NCI-H1092 (cell line): ENCODE measurements at places on chromosomes 1 and 21.

DNA sequence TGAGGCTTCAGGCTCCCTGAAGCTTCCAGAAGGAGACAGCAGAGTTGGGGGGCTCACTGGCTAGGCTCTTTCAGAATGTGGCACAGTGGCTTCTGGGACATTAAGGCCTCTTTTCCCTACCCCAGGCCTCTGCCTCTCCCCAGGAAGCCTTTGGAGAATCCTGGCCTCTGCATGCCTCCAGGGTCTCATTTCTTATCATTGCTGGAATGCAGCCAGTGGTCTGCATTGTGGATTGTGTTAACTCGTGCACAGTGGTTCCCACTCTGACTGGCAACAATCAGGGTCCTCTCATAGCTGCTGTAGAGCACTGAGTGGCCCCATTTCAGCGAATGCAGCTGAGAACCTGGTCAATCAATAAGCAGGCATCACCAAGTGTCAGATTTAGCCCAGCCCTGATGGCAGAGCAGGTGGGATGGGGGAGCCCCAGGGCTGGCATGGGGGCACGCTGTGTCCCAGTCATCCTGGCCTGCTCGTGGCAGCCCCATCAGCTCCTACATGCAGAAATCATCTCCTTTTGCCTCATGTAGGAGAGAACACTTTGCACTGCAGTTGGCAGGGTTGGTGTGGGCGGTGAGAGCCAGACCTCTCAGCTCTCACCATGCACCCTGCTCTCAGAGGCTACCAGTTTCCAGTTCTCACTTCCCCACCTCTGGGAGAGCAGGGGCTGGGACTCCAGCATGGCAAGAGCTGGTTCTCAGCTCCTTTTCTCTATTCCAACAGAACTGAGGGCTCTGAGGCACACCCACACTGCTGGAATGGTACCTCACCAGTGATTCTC lies 13.4 kb downstream of the ADORA1 start:
- no peak for DNase-seq

GRCh38 chr1:225928186-225929175 lies 4.4 kb upstream of the PYCR2 start:
- no peak for DNase-seq

DNA sequence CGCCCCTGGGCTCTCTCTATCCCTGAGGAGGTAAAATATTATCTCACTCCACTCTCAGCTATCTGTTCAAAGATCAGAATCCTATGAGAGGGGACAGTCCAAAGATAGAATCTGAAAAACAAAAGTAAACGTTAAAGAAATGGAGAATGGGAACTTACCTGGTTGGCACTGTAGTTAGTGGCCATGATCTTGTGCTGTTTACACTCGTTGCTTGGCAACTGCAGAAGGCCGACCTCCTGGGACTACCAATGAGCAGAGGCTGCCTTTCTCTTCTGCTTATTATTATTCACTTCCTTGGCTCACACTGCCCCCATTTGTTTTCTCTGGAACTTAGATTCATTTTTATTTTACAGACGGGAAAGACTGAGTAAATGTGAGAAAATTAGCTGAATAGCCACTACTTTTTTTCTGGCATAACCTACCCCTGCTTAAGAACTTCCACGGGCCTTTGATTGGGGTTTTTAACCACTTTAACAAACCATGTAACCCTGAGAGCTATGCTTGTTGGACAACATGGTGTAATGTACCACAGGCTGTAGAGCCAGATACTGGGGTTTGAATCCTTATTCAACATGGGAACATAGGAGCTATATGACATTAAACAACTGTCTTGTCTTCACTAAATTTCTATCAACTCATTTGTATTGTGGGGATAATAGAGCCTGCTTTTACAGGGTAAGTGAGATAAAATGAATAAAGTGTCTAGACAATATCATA lies at the start of gene CFAP126:
Gene CFAP126, minus strand, starts transcription at position 193 of the 717 bp plus-strand sequence. Its CDS starts 8 bp downstream, at position 185.
- DNase-seq, result no peak

- no peak for DNase-seq
Measured at GRCh38 chr1:89051955-89052312, 13.1 kb downstream of the GBP1 start.

- no peak for DNase-seq
Measured at GRCh38 chr1:212256369-212256768, 28.8 kb upstream of the PPP2R5A start.

GRCh38 chr1:201562659-201563405 lies 23.9 kb downstream of the NAV1 start:
- DNase-seq, result no peak

GRCh38 chr1:150890033-150890416 lies 3.1 kb downstream of the CTXND2 start:
- DNase-seq, result no peak

- no peak for DNase-seq
Measured at GRCh38 chr21:28439788-28440187, 552.9 kb downstream of the LTN1 start.

DNA sequence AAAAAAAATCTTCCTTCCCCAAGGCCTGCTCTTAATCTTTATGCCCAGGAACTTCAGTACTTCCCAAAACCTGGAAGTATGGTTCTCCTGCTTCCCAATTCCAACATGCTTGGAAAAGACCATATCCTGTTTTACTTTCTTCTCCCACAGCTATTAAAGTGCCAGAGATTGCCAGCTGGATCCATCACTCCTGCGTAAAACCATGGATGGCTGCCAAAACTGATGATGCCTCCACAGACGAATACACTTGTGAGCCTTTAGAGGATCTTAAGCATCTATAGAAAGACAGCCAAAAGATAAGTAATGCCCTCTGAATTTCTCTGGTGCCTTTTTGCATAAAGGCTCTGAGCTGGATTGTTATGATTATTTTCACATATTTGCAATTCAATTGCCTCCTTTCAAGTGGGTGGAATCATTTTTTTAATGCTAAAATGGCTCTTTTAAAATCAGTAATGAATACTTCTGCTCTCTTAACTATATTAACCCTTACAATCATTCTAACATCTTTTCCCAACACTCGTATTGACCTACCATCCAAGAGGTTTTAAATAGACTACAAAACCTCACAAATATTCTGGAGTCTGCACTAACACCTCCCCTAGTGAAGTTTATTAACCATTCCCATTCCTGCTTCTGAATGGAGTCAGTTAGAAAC lies 1807.8 kb downstream of the BRINP3 start:
- DNase-seq, result no peak

- no peak for DNase-seq
Measured at GRCh38 chr1:30035522-30036228, 687.7 kb downstream of the MATN1 start.

DNA sequence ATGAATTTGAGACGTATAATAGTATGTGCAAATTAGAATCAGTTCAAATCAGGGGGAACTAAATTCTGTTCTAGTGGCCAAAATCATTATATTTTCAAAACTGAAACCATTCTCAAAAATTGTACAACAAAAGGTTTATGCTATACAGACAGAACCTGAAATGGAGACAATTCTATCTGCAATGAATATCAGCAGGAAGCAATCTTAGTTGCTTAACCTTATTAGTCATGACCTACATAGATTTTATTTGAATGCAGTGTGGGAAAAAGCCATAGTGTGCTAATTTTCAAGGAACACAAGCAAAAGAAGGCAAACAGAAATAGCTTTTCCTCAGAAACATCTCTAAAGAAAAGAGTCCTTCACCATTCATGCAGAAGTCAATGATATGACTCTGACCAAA lies 6.5 kb downstream of the AK5 start:
- no peak for DNase-seq

GRCh38 chr1:94209425-94209824 lies 28.0 kb downstream of the ARHGAP29 start:
- no peak for DNase-seq

DNA sequence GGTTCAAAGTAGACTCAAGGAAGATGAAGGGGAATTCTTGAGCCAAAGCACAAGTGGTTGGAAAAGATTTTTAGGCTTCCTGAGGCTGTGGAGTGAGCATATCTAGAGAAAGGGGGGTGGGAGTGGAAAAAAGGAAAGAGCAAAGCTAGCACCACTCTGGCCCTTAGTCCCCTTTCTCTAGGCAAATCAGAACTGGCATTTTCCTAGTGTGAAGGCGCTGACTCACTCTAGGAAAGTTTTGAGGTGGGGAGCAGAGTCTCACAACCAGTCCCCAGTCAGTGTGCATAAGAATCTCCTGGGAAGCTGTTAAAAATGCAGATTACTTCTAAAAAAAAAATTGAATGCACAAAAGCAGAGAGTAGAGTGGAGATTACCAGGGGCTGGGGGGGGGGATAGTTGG lies 3.4 kb upstream of the GPR89B start:
- no peak for DNase-seq

- DNase-seq, result no peak
Measured at GRCh38 chr1:193402037-193402436, 215.6 kb upstream of the B3GALT2 start.

DNA sequence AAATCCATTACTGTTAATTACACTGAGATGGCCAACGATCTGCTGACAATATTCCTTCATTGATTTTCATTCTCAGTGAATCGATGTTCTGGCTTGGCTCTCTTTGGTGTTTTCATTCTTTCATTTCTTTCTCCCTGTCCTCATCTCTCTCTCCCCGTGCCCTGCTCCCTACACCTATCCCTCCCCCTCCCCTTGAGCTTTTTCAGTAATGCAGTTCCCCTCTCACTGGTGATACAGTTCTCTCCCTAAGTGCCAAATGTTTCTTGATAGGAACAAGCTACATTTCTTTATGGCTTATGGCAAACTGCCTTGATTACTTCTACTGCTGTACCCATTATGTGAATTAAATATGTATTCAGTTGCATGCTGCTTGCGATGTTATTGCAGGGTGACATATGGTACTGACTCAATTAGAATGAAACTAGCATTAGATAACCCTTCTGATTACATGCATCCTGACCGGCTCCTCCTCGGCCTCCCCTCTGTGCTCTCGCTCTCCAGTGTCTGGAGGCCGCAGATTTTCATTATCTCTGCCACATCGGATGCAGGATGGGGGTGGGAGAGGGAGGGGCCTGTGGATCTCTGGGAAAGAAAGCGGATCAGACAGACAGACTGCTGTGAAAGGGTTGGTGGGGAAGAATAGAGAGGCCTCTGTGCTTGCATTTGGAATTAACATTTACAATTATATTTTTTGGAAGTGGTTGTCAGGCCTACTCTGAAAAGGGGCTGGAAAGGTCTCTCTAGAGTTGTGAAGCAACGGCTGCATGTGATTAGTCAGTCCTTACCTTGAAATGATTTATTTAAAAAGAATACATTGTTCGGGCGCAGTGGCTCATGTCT lies 130.9 kb downstream of the PBX1 start:
- DNase-seq, result peak; percentile 40

DNA sequence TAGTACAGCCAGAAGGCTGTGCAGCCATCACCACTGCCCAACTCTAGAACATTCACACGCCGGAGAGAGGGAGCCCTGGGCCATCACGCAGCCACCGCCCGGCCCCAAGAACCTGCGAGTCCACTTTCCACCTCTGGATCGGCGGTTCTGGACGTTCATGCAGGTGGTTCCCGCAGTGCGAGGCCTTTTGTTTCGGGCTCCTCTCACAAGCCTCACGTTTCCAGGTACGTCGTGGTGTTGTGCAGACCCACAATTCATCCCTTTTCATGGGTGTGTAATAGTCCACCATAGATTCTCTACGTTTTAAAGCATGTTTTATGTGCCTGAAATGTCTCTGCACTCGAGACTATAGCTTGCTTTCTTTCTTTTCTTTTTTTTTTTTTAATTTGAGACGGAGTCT lies 23.6 kb downstream of the COL18A1 start:
- DNase-seq, result no peak

GRCh38 chr1:156104861-156105832 lies 9.4 kb upstream of the LMNA start:
- no peak for DNase-seq

DNA sequence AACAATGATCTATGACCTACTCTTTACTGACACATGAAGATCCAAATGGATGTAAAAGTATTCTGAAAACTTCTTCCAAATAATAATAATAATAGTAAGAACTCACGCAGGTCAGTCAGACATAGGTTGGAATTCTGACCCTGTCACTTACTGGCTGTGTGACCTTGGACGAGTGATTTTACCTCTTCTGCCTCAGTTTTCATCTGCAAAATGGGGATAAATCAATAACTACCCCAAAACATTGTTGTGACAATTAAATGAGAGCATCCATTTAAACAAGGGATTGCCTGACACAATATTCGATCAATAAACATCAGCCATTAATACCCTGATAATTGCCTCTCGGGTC lies 556 bp downstream of the MECR start:
- no peak for DNase-seq

DNA sequence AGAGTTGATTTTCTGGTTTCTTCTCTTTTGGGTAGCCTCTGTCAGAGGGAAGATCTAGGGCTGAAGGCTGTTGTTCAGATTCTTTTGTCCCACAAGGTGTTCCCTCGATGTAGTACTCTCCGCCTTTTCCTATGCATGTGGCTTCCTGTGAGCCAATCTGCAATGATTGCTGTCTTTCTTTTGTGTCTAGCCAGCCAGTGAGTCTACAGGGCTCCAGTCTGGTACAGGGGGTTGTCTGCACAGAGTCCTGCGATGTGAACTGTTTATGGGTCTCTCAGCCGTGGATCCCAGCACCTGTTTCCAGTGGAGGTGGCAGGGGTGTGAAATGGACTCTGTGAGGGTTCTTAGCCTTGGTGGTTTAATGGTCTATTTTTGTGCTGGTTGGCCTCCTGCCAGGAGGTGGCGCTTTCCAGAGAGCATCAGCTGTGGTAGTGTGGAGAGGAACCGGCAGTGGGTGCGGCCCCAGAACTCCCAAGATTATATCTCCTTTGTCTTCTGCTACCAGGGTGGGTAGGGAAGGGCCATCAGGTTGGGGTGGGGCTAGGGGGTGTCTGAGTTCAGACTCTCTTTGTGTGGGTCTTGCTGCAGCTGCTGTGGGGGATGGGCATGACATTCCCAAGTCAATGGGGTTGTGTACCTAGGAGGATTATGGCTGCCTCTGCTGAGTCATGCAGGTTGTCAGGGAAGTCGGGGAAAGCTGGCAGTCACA lies 81.3 kb upstream of the C21orf91 start:
- no peak for DNase-seq

DNA sequence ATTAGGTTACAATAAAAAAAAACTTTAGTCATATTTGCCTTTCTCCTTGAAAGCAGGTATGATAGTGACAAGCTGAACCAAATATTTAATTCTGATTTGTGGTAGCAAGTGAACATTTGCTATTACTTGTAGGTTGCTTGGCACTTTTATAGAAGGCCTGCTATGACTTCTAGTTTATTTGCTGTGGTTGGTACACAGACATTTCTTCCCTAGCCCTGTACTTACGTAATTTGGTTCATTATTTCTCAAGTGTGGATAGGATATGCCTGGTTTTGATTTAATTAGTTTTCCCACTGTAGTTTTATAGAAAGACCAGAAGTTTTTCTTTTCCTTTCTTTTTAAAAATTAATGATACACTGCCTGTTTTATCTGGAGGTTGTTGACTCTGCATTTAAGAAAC lies 55.9 kb downstream of the PPP2R5A start:
- no peak for DNase-seq

DNA sequence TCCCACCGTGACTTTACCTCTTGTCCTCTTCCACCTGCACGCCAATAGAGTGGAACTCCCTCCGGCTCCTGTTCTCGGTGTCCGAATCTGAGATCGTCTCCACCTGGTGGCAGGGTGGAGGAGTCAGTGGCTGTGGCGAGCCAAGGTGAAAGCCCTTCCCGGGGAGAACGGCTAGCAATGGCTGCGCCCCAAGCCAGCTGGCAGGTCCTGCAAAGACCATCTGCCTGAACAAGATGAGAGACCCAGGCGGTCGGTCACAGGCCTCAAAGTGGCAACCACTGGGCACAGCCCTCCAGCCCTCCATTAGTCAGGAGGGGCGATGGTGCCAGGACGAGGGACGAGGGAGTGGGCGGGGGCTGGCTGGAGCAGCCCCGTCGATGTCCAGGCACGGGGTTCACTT lies 25.4 kb upstream of the SMIM12 start:
- DNase-seq, result no peak
